SK-MEL-5 (cell line): ENCODE measurements at places on chromosomes 2 and 18. TPM values are rescaled to one million over a fixed set of nuclear protein-coding genes. Genes with fewer than 3 reads are reported as not detected.

- no peak for DNase-seq
Observed at GRCh38 chr18:9017905-9018227, 84.6 kb upstream of the NDUFV2 start.

GRCh38 chr2:3631161-3631850 is 26.7 kb upstream of the ALLC start:
- DNase-seq = no peak

DNA sequence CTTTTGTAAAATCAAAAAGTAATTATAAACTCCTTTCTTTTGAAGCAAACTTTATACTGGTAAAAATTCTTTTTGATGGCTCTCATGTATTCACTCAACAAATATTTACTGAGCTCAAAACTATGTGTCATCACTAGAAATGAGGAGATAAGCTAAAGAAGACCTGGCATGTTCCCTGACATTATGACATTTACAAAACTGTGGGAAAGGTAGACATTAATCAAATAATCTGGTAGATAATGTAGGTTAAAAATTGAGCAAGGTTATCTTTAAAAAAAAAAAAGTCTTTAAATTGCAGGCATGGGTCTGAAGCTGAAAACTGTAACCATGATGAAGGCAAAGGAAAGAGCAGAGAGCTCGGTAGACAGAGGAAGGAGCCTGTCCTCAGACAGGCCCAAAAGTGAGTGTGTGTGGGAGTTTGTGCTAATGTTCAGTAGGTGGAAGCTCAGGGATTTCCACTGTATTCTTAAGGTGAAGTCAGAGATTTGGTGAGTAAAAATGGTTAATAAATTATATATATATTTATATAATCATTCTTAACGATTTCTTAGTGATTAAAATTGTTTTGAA is 612.9 kb downstream of the LRP1B start:
- DNase-seq = no peak

- no peak for DNase-seq
Observed at GRCh38 chr2:217743407-217743806, 259.4 kb downstream of the TNS1 start.

GRCh38 chr18:23405636-23406035 is 47.5 kb upstream of the RIOK3 start:
- DNase-seq = no peak

- no peak for DNase-seq
Observed at GRCh38 chr18:79574938-79575525, 104.6 kb upstream of the CTDP1 start.

DNA sequence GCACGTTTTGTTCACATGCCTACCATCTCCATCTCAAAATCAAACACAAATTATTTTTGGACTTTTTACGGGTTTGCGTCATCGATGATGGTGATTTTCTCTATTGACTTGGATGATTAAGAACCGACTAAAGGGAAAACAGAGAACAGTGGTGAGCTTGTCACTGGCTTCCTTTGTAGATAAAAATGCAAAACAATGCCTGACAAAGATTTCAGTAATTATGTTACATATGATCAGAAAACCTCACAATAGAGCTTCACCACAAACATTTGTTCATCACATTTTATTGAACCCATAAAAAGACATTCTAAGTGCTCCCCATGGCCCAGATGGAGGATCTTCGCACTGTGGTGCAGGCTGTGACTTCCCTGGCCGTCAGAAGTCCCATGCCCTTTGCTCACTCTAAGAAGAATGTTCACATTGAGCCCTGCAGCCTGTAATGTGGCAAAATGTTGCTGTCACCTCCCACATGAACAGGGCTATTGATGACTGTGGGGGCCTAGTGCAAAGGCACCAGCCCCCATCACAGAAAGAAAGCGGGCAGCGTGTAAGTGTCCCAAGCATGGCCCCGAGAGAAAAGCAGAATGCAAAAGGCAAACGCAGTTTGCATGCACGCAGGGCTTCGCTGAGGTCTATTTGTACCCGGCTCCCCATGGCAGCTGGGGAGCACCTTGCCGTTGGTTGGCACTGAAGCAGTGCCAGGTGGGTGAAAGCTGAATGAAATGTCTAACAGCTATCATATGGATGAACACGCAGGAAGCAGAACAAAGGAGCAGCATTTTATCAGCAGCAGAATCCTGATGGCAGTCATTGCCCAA is 60.6 kb downstream of the BCL2 start:
- no peak for DNase-seq

- no peak for DNase-seq
Observed at GRCh38 chr2:225032246-225032645, 10.0 kb downstream of the DOCK10 start.

- DNase-seq = no peak
Observed at GRCh38 chr2:226135861-226136548, 663.6 kb downstream of the IRS1 start.

GRCh38 chr2:206189691-206190090 is 30.0 kb downstream of the EEF1B2 start:
- DNase-seq = no peak

DNA sequence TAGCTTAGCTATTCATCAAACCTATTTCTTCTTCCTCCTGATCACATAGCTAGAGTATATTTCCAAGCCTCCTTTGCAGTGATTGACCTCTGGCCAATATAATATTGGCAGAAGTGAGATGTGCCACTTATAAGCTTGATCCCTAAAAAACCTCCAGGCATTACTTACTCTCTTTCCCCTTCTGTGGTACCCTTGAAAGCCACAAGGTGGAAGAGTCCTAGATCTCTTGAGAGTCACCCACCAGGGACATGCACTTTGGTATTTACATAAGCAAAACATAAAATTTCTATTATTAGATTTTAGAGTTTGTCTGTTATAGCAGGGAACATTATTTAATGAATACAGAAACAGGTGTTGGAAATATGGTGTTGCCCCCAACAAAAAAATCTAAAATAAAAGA is 112.0 kb downstream of the EXOC6B start:
- peak; percentile 20 for DNase-seq

DNA sequence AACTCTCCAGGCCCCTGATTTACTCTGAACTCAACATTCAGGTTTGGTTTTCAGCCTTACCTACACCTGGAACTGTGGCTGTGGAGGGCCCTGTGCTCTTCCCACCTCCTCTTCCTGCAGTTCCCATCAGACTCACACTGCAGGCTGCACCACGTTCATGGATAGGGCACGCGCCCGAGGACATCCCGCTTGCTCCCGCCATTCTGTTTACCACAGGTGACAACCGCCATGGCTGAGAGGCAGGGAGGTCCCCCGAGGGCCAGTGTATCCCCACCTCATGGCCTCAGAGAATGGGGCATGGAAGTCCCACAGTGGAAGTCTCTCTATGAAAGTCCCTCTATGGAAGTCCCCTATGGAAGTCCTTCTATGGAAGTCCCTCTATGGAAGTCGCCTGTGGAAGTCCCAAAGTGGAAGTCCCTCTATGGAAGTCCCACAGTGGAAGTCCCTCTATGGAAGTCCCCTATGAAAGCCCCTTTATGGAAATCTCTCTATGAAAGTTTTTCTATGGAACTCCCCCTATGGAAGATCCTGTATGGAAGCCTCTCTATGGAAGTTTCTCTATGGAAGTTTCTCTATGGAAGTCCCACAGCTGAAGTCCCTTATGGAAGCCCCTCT is 358.4 kb upstream of the SALL3 start:
- no peak for DNase-seq

DNA sequence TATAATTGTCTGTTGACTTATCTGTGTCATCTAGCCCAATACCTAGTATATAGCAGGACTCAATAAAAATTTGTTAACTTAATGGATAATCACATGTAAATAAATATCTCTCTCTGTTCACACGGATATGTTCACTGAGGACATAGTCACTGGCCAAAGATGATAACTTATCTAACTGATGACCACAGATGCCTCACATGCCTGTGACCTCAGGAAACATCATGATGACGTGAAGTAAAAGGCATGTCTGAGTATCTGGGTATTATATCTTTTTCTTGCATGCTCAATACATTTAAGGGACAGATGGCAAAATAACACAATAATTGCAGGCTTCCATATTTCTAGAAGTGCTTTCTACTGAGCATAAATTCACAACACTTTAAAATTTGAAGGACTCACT is 41.4 kb upstream of the PARD3B start:
- no peak for DNase-seq

GRCh38 chr18:35466334-35466733 is 31.4 kb downstream of the INO80C start:
- no peak for DNase-seq

DNA sequence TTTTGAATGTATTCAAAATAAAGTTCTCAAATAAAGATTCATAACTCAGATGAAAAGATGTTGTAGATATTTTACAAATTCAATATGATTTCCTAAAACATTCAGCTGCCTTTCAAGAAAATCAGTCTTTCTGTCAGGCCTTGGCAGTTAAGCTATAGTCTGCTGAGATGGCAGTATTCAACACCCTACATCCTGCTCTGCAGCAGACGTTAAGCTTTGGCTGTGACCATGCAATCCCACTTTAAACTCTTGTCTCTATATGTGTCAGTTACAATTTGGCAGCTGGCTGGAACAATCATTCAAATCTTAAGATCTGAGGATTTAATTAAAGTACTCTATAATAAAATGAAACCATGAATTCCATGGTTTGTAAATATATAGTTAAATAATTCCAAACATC is 567.3 kb upstream of the ZNF804A start:
- no peak for DNase-seq

- DNase-seq = no peak
Observed at GRCh38 chr2:41859615-41860514, 188.0 kb upstream of the PKDCC start.

- no peak for DNase-seq
Observed at GRCh38 chr2:219612577-219613286, 14.7 kb upstream of the SLC4A3 start.

GRCh38 chr2:132871831-132872230 is 201.8 kb upstream of the LYPD1 start:
- DNase-seq = no peak

DNA sequence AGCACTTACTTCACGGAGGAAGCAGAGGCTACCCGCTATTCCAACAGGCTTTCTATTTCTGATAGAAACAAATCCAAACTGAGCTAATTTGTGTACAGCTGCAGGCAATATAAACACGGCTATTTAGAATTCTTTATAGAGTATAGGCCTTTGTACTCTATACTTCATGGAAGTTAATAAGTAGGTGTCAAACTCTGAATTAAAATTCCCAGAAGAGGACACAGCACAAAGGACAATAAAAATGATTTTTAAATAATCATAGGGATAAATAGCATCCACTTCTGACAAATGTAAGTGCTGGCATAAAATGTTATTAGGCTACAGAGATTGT is 261.5 kb downstream of the AFF3 start:
- no peak for DNase-seq

DNA sequence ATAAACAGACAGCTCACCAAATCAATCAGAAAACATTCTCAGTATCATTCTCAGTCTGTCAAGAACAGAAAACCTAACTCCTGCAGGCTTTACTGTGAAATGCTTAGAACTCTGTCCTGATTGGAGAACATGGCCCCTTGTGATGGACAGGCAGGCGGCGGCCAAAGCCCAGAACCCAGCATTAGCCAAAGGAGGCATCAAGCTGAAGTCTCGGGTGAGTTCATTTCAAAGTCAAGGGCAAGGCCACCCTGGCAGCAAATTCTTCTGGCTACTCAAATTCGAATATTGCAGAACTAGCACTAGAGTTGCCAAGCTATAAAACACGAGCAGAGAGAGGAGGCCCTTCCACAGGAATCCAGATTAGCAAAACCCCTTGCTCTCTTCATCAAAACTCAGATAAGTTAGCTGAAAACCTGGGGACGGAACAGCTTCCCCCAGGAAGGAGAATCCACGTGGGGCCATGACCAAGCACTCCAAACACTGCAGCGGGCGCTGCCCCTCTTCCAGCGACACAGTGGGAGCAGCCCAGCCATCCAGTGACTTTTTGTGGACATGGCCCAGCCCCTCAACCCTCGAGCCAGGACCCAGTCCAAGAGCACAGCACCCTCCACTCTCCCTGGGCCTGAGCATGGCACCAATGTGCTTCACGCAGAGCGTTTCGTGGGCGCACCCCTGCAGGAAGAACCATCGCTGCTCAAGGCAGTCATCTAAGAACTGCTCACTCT is 98.6 kb downstream of the HDAC4 start:
- DNase-seq = no peak

- DNase-seq = no peak
Observed at GRCh38 chr2:102226612-102227391, 40.0 kb downstream of the IL1RL2 start.

DNA sequence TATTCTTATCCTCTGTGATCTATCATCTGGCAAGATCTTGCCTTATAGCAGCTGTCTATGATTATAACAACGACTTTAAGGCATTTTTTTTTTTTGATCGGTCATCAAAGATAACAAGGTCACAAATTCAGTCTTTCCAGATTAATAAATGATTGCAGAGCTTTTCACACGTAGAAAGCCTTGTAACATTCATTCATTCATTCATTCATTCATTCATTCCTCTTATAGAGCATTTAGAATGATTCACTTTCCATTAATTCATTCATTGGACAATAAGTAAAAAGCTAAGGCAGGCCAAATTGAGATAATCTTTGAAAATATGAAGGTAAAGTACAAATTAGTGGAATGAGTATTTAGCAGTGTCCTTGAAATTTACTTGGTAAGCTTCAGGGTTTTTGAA is 223.7 kb downstream of the NUP35 start:
- DNase-seq = no peak

DNA sequence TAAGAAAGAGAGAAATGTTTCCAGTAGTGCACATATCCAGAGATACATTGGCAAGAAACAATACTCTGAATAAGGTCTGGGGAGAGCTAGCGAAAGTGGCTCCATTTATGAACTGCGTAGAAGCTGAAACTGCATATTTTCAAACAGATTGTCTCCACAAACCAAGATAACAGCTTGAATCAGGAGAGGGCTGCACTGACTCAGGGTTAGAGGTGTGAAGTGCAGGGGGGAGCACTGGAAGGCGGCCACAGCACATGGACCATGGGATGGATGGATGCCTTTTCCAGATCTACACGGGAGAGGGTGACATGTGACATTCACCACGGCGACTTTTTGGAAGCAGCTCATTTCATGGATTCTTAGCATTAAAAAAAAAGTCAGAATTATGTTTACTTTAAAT is 729.4 kb downstream of the RNF144A start:
- DNase-seq = no peak

DNA sequence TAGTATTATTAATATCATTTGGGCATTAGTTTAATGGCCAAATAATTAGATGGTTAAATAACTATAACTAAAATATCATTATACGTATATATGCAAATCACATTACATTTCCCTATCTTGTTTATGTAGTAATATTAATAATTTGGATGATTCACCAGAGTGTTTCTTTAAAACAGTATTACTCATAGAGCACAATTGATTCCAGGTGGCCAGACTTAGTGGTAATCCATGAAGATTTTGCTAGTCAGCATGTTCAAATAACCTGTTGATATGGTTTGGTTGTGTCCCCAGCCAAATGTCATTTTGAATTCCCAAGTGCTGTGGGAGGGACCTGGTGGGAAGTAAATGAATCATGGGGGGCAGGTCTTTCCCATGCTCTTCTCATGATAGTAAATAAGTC is 782.3 kb downstream of the LRP1B start:
- DNase-seq = no peak

Gene SERPINB3
- total RNA-seq = not detected in 2 replicates

Gene MAP3K2
- 24.5 and 26.4 TPM in 2 replicates for total RNA-seq

Gene DOCK10
- 36.8 and 37.5 TPM in 2 replicates for total RNA-seq

Gene IL36B
- total RNA-seq = not detected in 2 replicates

Gene RSAD2
- total RNA-seq = 0.48 TPM in 1 of 2 replicates, not detected in the other

Gene MYO3B
- 1.3 and 1.8 TPM in 2 replicates for total RNA-seq

Gene HOXD13
- 10.3 and 11.8 TPM in 2 replicates for total RNA-seq

Gene TMEM169
- total RNA-seq = 0.16 and 0.67 TPM in 2 replicates

Gene IL1A
- not detected in 2 replicates for total RNA-seq

Gene KIF1A
- 0.50 TPM in 1 of 2 replicates, not detected in the other for total RNA-seq

Gene PPP1R1C
- 0.67 and 2.0 TPM in 2 replicates for total RNA-seq

Gene BMP10
- total RNA-seq = not detected in 2 replicates

Gene CERKL
- total RNA-seq = 0.08 TPM in 1 of 2 replicates, not detected in the other

Gene RBFA
- 33.2 and 33.7 TPM in 2 replicates for total RNA-seq
